ENCODE measurements at places on chromosomes 1 and 21.

DNA sequence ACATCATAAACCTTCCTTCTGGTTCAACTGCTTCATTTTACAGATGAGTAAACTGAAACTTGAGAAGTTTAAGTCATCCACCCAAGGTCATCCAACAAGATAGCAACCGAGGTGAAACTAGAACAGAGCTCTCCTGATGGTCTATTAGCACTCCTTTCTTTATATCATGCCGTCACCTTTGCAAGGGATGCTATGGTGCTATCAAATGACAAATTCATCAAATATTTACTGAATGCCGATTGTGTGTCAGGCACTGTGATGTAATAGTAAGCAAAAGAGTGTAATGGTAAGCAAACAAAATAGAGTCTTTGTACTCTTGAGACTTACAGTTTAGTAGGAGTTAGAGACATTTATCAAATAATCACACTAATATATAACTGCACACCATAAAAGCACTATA is 14.0 kb upstream of the SGIP1 start:
- no peak for DNase-seq

DNA sequence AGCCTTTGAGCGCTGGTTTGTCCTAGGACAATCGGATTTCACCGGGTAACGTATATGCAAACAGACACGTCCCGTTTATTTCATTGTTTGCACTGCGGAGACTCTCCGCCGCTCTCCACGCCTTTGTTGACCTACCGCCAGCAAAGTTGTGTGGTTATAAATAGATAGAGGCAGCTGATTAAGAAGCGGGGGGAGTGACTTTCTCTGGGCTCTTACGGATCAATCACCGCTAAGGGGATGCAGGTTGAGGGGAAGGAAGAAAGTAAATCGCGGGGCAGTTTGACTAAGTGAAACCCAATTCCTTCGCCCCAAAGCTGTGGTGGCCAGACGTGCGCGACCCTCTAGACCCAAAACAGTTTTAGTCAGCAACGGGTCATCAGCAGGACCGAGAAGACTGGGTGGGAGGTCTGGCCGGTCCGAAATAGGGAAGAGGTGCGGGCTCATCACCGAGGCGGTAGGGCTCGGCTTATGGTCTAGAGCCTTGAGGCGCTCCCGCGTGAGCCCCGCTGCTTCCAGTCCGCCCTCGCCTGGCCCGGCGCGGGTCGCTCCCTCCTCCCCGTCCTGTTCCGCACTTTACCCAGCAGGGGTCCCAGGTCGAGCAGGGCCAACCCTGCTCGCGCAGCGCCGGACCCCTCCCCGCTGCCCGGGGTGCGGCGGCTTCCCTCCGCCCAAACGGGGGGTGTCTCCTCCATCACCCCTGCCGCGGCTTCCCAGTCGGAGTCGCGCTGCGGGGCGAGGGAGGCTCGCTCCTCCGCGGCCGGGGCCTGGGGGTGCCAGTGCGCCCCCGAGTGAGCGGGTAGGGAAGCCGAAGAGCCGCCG is 120.8 kb upstream of the RRP15 start:
- peak; percentile 36 for DNase-seq

- DNase-seq = no peak
Observed at GRCh38 chr1:14924455-14925331, 228.9 kb upstream of the TMEM51 start.

- DNase-seq = peak; percentile 81
Observed at GRCh38 chr1:7299329-7299799, 471.7 kb upstream of the VAMP3 start.

DNA sequence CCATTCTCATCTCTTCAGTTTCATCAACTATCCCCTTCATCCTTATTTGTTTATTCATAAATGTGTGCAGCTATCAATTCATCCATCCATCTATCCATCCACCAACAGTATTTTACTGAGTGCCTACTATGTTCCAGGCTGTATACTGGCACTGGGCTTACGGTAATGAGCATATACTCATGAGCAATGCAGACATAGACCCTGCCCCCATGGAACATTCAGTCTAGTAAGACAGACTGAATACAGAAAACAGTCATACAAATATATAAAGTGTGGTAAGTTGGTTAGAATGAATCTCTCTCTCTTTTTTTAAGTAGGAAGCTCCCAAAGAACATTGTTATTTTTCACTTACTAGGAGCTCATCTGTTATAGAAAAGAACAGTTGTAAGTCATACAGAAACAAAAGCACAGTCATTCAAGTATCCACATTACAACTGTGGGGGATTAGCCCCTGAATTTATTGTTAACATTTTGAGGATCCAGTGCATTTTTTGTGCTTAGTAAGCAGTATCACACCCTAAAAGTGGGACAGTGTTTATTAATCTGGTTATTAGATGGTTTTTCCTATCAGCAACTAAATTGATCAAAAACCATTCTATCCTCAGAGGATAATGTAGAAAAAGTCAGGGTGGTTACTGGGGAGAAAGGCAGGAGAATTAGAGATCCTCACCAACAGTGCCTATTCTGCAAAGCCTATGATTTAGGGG is 3.6 kb downstream of the SLC16A4 start:
- no peak for DNase-seq

- no peak for DNase-seq
Observed at GRCh38 chr1:170741678-170742077, 77.7 kb downstream of the PRRX1 start.

GRCh38 chr1:86933562-86934377 is 19.3 kb downstream of the HS2ST1 start:
- no peak for DNase-seq

GRCh38 chr1:185166106-185166505 is 9.1 kb downstream of the SWT1 start:
- no peak for DNase-seq

DNA sequence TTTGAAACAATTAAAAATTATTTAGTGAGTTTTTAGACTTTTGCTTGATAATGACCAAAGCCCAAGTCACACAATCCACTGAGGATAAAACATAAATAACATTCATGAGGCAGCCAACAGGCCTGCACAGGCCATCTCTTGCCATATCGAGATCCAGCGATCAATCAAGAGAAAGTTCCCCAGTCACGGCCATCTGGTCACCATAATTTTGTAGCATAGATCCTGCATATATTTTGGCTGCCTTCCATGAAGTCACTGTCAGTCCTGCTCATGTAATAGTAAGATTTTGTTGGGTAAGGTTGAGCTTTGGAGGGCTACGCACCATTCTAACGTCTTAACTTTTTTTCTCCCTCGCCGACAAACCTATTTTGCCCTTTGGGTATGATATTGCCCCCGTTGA is 17.5 kb downstream of the KPNA6 start:
- DNase-seq = no peak

DNA sequence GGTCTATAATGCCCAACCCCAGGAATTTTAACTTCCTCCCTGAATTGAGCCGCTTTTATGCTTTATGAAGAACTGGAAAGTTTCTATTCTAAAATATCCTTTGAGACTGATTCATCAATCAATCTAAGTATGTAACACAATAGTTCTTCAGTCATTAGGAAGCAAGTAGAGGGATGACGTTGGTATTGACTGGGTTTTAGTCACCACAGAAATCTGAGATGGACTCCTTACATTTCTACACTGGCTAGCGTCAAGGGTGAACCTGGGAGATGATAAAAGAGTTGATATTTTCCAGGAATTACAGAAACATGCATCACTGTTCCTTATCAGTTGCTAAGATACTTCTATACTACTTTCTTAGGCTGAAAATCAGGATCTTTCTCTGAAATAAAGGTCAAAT is 308.0 kb downstream of the HMCN1 start:
- DNase-seq = no peak

GRCh38 chr21:43810505-43811261 is 21.3 kb downstream of the RRP1 start:
- peak; percentile 58 for DNase-seq

DNA sequence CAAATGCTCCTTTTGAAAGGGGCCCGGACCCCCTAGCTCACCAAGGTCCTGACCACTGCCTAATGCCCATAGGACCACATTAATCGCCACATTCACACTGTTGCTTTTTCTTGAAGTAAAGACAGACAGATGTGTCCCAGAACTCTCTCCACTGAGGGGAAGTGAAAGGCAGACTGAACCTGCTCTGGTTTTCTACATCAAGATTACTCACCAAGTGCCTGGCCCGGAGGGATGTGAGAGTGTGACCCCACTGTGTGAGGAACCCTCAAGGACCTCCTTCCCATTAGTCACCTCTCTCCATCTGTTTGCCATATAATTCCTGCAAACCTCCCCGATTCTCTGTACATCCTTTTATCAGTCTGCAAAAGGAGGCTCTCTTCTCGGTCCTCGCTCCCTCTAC is 381.5 kb downstream of the OMA1 start:
- no peak for DNase-seq

DNA sequence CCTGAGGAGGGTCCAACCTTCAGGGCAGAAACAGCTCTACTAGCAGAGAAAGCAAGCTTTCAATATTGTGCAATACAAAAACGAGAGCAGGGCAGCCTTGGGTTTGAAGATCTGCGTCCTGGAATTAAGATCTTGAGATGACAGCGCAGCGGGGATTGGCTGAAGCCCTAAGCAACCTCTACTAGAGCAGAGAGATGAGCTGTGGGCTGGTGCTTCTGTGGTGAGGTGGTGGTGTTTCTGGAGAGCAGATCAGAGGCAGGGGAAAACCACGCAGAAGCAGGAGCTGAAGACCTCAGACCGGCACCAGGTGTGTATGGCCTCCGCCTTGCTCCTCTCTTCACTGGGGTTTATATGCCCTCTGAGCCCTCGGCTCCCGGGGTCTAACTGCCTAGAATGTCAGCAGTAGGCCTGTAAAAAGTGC is 12.5 kb downstream of the TRAF3IP3 start:
- DNase-seq = no peak

- peak; percentile 54 for DNase-seq
Observed at GRCh38 chr1:232521660-232522059, 108.3 kb downstream of the SIPA1L2 start.

DNA sequence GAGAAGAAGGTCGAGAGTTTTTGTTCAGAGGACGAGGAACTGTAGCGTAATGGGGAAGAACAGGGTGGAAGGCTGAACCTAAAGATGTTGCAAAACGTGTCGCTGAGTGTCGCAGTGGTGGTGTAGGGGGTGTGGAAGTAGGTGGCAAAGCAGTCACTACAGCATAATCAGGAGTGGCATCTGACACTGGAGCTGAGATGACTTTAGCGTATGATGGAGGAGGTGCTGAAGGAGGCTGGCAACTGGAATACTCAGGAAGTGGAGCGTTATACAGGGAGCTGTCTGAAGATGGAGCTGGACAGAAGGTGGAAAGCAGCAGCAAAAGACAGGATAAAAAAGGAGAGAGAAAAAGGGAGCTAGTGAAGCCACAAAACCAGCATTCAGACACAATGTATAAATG is 89.9 kb upstream of the LBR start:
- DNase-seq = peak; percentile 24

DNA sequence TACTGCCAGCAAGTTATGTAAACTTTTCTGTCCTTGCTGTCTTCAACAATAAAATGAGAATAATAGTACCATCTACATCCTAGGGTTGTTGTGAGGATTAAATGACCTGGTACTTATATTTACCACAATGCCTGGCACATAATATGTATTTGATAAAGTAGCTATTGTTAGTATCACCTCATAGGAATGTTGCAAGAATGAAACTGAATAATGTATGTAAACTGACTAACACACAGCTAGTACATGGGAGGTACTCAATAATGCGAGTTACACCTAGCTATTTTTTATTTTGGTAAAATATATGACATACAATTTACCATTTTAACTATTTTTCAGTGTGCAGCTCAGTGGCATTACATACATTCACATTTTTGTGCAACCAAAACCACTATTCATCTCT is 169.0 kb upstream of the C8B start:
- no peak for DNase-seq

- peak; percentile 4 for DNase-seq
Observed at GRCh38 chr1:173255214-173255813, 48.2 kb upstream of the TNFSF4 start.

Measured in Caki2 (cell line).